AML-193 (cell line): ENCODE measurements at places on chromosomes 3 and 15.

- DNase-seq, result no peak
Observed at GRCh38 chr3:150523538-150523937, 22.8 kb downstream of the SERP1 start.

GRCh38 chr3:115961380-115961779, 338.1 kb downstream of the GAP43 start:
- no peak for DNase-seq

GRCh38 chr15:70801109-70801508, 37.8 kb upstream of the UACA start:
- DNase-seq, result no peak

- no peak for DNase-seq
Observed at GRCh38 chr3:100159331-100160153, 45.2 kb upstream of the FILIP1L start.

- no peak for DNase-seq
Observed at GRCh38 chr15:100833417-100834389, 45.9 kb upstream of the ALDH1A3 start.

DNA sequence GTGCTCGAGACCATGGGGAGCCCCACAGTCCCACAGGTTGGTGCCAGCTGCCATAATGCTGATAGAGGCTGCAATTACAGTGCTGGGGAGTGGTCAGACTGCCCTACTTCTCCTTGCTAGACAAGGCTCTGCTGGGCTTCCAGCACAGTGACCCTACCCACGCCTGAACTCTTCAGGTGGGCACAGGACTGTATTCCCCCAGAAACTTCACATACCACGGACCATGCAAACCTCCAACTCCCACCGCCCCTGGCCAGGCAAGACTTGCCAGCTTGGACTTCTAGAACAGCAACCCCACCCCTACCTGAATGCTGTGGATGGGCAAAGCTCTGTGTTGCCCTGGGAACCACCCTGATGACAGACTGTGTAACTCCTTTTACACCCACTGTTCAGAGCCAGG, 885.3 kb downstream of the SI start:
- no peak for DNase-seq

DNA sequence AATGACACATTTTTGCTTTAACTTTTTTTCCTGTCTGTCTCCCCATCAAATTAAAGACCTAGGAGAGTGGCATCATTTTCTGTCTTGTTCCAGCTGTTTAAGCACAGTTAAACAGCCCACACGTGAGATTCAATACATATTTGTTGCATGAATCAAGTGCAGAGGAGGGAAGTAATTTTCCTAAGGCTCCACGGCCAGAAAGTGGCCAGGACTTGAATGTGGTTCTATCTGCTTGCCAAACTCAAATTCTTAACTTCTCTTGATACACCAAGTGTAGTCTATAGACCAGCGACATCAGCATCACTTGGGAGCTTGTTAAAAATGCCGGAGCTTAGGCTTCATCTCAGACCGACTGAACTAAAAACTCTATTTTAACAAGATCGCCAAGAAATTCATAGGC, 724.8 kb upstream of the CFAP20DC start:
- DNase-seq, result no peak

DNA sequence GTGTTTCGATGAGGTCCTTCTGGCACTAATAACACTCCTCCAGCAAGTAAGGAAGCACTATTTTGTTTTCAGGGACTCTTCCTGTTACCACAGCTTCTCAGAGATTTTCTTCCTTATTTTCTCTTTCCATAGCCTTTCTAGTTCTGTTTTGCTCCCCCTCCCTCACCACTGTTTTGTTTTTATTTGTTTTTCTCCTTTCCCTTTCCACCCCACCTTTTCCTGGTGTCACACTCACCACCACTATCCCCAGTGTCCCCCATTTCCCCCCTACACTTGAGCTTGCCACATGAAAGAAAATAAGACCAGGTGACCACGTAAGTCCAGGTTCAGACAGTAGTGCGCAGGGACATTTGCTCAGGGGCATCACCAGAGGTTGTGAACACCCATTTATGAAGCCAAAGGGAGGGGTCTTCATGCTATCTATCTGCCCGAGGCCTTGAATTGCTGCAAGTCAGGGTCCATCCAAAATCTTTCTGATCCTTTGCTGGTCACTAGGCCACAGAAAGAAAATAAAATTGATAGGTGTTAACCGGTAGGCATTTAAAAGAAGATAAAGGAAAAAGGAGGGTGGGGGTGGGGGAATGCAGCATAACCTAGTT, 1.4 kb upstream of the RFTN1 start:
- DNase-seq, result no peak

GRCh38 chr3:28917895-28918475, 362.9 kb upstream of the RBMS3 start:
- no peak for DNase-seq

DNA sequence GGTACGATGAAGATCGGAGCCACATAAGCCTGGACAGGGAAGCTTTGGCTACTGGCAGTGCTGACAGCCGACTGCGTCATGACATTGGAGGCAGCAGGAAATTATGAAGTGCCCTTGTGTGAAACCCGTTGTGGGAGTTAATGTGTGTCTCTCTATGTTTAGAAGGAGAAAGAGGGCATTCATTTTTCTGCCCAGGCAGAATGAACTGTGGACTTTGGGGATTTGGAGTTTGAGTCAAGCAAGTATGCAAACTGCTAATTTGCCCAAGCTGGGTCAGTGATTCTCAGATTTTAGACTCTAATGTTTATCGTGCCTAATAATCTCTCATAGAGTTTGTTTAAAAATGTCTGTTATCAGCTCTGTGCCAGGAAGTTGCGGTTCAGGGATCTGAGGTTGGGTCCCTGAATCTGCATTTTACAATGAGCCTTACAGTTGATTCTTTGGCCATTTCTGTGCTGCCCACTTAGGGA, 5.6 kb downstream of the CTXND1 start:
- no peak for DNase-seq

- DNase-seq, result no peak
Observed at GRCh38 chr3:130411320-130411719, 65.8 kb downstream of the COL6A5 start.

- no peak for DNase-seq
Observed at GRCh38 chr3:157081626-157082210, 78.2 kb downstream of the CCNL1 start.

- DNase-seq, result no peak
Observed at GRCh38 chr3:312911-313310, 116.3 kb downstream of the CHL1 start.

GRCh38 chr3:12750658-12751071, 8.4 kb downstream of the TMEM40 start:
- DNase-seq, result no peak

GRCh38 chr3:137110392-137110996, 152.7 kb downstream of the IL20RB start:
- DNase-seq, result peak; percentile 55

DNA sequence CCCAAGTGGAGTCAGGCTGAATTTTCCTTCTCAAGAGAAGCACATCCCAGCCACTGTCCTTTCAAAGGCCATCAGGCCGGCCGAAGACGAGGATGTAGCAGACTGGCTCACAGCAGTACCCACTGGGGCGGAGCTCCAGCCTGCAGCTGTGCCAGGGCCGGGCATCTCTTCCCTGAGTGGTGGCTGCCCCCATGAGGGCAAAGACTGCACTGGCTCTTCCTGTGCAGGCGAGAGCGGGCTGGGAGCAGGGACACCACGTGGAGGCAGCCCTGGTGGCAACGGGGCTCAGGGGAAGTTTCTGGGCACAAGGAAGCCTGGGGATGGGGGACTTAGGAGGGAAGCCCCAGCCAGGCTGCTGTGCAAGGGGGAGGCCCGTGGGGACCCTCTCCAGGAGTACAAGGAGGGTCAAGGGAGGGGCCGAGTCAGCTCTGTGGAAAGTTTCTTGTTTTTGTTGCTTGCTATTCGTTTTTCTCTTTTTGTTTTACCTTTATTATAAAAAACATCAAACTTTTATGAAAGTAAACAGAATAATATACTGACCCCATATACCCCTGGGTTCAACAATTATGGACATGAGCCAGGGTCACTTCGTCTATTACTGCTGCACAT, 66.1 kb downstream of the RPN1 start:
- peak; percentile 94 for DNase-seq

DNA sequence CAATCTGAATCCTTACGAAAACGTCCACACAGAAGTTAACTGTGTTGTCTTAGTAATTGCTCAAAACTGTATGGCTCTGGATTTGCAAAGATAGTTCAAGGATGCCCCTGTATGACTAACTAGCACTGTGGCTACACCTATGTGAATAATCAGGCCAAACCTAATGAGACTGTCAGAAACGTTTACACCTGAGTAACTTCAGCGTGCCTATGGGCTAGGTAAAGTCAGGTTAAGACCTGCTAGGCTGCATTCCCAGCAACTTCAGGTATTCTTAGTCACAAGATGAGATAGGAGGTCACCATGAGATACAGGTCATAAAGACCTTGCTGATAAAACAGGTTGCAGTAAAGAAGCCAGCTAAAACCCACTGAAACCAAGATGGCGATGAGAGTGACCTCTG, 87.8 kb upstream of the PLXND1 start:
- no peak for DNase-seq

GRCh38 chr15:96066852-96067495, 263.5 kb upstream of the NR2F2 start:
- DNase-seq, result peak; percentile 95

GRCh38 chr15:43792761-43793476, 799 bp downstream of the SERF2 start:
- peak; percentile 25 for DNase-seq

DNA sequence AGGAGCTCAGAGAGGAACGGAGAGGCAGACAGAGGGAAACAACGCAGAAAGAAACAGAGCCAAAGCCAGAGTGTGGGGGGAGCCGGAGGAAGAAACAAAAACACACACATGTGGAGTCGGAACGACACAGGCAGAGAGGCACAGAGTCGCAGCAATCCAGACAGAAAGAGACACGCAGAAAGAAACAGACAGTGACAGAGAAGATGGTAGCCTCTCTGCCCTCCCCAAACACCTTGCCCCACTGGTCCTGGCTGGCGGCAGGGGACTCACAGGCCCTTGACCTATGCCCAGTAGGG, 1.7 kb downstream of the NCKIPSD start:
- DNase-seq, result no peak

- DNase-seq, result no peak
Observed at GRCh38 chr15:59349680-59350420, 22.8 kb downstream of the MYO1E start.
